Peyer's patch (tissue), 4 donors: ENCODE measurements at places on chromosomes 6 and 20.
A peak's percentile ranks its signal among the peaks of the same experiment; 100 is the strongest.

- DNase-seq, result no peak
These were observed 52.5 kb upstream of the E2F3 start for GRCh38 chr6:20349225-20349624.

DNA sequence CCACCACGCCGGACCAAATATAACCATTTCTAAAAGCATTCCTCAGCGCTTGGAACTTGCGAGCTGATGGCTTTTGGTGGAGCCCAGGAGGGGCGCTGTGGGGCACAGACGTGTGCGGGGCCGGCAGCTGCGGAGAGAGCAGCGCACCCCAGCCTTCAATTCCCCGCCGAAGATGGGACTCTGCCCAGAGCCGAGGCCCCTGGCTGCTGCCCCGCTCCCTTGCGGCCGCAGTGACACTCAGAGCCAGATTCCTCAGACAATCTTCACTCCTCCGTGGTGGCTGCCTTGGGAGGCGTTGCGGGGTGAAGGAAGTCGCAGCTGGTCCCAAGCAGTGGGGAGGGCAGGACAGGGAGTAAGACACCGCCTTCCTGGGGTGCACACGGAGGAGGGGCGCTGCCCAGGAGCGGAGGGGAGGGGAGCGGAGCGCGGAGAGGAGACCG lies 87.7 kb downstream of the TMEM242 start:
- peak; percentile 49 for DNase-seq

GRCh38 chr6:142400495-142400894 lies 98.7 kb downstream of the ADGRG6 start:
- DNase-seq, result no peak

GRCh38 chr6:139146317-139146726 lies 11.4 kb downstream of the HECA start:
- DNase-seq, result no peak

- no peak for DNase-seq
These were observed 19.5 kb downstream of the RIMS4 start for GRCh38 chr20:44790638-44791393.

DNA sequence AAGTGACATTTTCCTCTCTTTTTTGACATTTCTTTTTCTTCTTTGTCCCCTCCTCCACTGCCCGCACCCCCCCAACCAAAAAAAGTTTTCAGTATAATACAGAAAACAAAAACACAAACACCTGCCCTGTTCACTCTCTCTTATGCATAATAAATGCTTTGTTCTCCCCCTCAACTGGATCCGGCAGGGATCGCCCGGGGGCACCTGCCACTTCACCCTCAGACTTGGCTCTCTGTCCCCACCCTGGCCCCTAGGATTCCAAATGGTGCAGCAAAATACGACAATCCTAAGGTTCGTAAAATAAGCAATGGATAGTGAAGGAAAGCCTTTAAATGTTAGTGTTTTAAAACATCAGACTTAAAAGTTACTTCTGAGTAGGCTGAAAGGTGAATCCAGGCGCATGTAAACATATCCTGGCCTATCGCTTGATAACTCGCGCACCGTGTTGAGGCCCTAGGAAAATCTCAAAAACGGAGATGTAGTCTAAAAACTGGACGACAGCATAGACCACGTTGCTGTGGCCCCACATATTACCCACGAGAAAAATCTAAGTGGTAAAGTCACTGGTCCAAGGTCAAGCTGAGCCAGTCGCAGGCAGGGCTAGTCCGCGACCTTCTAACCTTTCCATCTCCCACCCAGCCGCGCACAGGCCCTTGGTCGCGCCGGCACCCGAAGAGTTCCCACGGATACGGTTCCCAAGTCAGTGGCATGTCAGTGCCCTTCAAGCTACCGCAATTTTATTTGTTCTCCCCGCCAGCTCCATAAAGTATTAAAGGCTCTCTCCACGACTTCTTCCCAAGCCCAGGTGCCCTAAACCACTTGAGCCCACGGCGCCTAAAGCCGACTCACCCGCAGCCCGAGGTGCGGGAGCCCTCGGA lies 130.8 kb downstream of the OGFRL1 start:
- DNase-seq, result no peak

DNA sequence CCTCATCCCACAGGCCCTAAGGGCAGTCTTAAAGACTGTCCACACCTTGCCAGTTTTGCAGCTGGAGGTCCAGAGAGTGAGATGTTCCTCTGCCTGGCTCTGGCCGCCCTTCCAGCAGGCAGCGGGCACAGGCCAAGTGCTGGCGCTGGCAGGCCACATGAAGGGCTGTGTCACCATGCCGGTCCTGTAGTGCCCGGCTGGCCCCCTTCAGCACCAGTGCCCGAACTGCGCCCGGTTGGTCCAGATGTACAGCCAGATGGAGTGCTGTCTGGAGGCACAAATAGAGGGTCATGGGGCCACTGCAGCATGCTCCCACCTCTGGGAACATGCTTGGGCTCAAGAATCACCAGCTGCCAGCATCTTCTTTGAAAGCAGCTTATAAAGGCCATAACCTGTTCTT lies 3.8 kb downstream of the NFKBIE start:
- DNase-seq, result no peak

GRCh38 chr6:110345025-110345424 lies 13.1 kb downstream of the METTL24 start:
- DNase-seq, result no peak

GRCh38 chr6:146041282-146041681 lies 12.4 kb downstream of the GRM1 start:
- DNase-seq, result no peak
